ENCODE measurements at places on chromosomes 2 and 18.

- no peak for DNase-seq
Observed at GRCh38 chr2:64945973-64946768, 43.0 kb upstream of the SLC1A4 start.

DNA sequence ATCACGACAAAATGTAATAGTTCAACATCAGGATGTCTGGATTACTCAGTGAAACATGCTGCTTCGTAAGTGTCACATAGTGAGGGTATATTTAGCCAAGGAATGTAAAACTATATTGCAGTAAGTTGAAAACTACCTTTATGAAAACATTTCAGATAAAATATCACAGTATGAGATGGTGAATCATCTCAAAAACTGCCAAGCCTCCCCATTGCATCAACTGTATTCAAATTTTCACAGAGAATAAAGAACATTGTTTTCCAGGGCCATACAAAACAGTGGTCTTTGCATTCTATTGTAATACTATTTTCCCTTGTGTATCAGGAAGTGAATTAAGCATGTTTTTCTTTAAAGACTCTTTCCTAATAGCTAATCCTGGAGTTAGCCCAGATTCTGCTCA lies 47.6 kb upstream of the MSTN start:
- DNase-seq = no peak

DNA sequence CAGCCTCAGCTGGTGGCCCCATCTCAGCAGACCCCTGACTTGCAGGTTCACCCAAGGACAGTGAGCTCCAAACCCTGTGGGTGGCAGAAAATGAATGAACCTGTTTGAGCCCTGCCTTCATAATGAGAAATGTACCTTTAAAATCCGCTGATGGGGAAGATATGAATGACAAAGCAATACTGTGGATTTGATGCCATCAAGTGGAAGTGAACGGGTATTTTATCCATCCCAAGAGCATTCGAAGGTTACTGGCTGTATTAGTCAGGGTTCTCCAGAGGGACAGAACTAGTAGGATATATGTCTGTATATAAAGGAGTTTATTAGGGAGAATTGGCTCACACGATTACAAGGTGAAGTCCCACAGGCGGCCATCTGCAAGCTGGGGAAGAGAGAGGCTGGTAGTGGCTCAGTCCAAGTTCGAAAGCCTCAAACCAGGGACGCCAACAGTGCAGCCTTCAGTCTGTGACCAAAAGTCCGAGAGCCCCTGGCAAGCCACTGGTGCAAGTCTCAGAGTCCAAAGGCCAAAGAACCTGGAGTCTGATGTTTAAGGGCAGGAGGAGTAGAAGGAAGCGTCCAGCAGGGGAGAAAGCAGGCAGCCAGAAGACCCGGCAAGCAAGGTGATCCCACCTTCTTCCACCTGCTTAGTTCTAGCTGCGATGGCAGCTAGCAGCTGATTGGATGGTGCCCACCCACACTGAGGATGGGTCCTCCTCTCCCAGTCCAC lies 32.1 kb downstream of the TOGARAM2 start:
- no peak for DNase-seq

GRCh38 chr2:47699533-47700215 lies 83.3 kb upstream of the MSH6 start:
- DNase-seq = no peak

- no peak for DNase-seq
Observed at GRCh38 chr2:1219901-1220573, 193.2 kb upstream of the TPO start.

DNA sequence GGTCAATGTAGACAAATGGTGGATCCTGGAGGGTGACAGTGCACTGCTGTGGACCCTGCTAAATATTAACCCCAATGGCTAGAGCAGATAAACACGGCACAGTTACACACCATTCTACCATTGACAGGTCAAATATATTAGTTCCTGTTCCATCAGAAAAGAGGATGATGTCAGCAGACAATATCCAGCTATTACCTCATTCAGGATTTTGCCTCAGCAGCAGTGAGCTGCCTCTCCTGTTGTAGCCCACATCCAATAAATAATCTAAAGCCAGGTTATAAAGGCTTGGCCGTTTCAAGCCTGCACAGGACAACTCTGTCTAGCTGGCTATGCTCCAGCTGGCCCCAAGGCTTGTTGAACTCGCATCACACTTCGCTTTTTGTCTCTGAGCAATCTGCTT lies 31.6 kb upstream of the NETO1 start:
- no peak for DNase-seq

- no peak for DNase-seq
Observed at GRCh38 chr2:134454931-134455330, 201.1 kb downstream of the MGAT5 start.

DNA sequence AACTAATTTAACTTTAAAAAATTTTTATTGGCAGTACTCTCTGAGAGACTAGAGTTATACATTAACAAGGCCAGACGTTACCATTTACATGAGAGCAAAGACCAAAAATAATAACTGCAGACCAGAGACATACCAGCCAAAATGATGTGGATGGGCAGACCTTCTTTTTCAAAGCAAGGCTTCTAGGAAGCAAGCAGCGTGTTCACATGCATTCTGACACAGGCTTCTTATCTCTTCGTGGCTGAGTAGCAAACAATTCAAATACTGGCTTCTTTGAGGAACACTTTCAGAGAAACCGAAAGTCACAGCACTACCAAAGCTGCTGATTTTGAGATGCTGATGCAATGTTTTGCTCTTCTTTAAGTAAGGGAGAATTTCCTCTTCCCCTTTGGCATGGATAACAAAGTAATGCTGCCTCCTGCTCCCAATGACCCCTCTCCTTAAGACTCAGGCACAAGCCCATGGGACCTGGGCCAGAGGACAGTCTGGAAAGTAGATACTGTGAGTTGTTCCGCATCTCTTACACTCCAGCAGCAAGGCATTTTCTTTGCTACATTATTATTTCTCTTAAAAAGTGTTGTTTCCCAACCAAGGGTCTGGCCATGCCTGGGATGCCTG lies 181.9 kb downstream of the MREG start:
- DNase-seq = no peak

DNA sequence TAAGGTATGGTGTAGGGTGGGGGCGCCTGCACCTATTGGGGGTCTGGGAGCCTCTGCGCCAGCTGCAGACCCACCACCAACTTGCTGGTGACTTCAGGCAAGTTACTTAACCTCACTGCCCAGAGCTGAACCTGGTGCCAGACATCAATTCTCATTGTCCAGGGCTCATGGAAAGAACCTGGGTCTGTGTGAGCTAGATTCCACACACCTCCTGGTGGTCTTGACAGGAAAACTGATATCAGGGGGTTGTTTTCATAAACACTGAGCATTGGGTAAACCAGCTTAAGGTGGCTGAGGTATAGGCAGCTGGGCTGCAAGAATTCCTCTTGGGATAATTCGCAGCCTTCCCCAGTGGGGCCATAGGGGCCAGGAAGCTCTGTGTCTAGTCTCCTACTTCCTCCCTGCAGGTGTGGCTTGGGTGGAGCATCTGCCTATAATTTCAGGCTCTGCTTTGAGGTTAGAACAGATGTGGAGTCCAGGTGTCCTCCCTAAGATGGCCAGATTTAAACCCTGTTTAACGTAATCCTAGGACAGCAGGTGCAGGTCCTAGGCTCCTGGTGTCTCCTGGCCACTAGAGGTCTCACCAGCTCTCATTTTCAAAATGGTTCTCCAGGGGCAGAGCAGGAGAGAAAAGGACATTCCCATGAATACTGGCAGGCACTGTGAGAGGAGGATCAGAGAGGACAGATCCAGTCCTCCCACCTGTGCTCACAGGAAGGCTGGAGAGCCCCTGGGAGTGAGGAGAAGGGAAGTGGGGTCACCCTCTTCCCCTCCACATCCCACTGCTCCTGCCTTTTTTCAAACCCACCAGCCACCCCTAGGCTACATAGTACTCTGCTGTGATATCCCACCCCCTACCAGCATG lies 100.4 kb upstream of the SMAD2 start:
- no peak for DNase-seq

DNA sequence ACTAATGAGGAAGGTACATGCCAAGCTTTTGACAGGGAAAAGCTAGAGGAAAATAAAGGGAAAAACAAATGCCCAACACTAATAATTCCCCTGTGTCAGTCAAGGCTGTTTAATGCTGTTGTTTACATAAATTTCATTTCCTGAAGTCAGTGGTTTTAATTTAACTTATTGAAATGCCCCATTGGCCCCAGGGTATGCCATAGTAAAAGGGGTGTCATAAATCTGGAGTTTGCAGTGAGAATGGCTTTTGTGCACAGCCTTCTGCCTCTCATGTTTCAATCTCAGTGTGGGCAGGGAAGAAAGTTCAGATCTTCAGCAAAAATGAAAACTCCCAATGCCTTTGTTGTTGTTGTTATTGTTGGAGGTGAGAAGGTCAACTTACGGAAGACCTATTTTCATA lies 550.1 kb upstream of the DCC start:
- DNase-seq = no peak

DNA sequence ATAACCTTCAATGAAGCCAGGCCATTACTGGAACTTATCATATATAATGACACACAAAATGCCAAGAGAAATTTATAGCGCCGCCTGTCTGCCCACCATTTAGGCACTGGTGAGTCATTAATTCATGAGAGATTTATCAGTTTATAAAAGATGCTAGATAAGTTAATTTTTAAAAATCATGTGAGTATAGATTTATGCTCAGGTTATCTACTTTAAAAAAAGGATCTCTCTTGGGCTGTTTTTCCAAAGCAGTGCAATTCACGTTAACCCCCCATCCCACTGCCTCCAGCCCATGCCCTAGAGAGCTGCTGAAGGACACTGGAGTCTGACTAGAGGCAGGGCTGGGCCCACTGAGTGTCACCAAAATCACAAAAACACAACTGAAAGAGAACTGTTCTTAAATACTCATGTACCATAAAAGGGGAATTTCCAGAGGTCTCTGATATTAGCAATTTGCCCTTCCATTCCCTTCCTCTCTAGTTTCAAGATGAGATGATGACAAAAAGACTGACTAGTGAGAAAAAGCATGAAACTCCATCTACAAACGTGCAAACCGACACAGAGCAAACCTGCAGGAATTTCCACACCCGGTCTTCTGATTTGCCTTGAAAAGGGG lies 160.8 kb downstream of the BCL2 start:
- no peak for DNase-seq

DNA sequence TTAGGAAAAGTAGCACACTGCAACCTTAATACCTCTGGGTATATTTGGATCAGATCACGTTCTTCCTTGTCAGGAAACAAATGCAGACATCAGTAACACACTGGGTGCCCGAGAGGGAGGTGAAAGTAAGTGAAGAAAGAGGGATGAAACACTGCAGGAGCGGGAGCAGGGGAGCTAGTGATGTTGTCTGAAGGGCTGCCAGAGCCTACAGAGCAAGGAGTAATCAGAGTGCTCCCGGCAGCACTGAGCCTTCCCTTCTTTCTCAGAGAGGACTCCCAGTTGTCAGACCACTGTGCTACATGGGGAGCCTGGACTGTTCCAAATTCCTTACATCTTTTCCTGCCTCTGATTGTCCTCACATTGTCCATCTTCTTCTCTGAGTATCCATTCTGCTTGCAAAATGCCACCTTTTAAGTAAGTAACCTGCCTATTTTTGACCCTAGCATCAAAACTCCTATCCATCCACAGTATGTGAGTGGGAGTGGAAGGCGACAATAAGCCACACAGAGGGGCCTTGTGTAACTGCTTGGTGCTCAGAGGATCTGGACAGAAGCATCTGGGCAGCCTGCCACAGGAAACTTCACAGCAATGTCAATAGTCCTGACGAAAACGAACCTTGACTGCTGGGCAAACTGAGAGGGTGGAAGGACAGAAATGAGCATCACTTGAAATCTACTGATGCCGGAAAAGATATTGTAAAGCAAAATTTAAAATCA lies 10.8 kb upstream of the NAB1 start:
- no peak for DNase-seq

- no peak for DNase-seq
Observed at GRCh38 chr18:47560723-47561715, 309.6 kb upstream of the SKOR2 start.

- no peak for DNase-seq
Observed at GRCh38 chr2:140654565-140654964, 1476.3 kb downstream of the LRP1B start.

DNA sequence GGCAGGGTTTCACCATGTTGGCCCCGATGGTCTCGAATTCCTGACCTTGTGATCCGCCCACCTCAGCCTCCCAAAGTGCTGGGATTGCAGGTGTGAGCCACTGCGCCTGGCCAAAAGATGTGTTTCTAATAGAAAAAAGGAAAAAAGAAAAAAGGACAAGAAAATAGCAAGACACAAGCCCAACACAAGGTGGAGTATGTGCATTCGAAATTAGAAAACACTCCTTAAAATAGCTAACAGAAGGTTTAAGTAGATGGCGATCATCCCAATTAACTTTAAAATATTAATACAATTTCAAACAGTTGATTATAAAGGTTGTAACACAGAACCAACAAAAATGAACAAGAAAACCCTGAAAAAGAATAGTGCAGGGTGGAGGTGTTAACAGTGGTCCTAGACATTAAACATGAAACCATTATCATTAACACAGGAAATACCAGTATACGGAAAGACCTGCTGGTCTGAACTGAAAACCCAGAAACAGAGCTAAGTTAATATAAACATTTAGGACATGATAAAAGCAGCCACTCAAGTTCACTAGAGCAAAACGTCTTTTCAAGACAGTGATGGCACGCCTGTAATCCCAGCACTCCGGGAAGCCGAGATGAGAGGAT lies 57.9 kb downstream of the HDLBP start:
- no peak for DNase-seq
